ENCODE measurements at places on chromosomes 1 and 21.

DNA sequence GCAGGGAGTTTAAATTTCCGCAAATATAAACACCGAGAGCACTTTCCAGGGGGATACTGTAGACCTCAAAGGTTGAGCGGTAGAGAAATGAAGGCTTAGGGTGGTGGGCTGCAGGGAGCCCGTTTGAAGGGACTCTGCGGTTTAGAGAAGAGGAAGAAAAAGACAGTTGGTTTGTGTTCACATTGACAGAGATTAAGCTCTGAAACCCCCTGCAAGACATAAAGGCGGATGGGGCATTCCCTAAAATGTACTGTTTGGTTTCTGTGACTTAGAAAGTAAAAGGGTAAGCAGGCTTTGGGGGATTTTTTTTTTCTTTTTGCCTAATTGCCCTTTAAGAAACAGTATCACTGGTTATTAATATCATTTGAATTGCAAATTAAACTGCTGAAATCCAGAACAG is 1.3 kb downstream of the KAZN start:
- DNase-seq, result no peak

DNA sequence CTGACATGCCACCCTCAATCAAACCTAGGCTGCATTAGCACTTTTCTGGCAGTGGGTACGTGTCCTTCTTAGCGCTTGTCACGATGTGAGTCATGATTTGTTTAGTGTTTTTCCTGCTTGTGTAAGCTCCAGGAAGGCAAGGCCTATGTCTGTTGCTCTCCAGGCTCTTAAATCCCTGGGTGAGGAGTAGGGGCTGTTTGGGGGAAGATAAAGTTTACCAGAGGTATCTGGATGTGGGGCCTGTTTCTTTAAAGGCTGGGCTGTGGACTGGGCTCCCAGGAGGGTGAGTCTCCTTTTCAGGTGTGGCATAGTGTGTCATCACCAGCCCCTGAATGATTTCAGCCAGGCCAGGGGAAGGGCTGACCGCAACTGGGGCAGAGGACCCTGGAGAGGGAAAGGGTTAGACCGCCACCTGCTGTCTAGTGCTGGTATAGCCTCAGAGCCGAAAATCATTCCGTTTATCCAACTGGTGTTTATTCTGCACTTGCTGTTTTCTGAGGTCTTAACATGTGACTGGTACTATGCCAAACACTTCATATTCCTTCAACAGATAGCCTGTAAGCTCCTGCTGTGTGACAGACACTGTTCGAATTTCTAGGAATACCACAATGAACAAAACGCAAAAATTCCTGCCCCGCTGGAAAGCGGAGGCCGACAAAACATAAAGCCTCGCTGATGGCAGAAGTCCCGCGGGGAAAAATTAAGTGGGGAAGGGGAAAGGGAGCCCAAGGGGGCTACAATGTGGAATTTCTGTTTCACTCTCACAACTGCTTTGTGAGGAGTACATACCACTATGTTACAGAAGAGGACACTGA is 9.7 kb downstream of the SERINC2 start:
- DNase-seq, result peak; percentile 39

- DNase-seq, result no peak
These were observed 26.2 kb downstream of the ZMYND12 start for GRCh38 chr1:42429603-42430002.

GRCh38 chr1:6178751-6179563 is 1.2 kb downstream of the CHD5 start:
- no peak for DNase-seq

DNA sequence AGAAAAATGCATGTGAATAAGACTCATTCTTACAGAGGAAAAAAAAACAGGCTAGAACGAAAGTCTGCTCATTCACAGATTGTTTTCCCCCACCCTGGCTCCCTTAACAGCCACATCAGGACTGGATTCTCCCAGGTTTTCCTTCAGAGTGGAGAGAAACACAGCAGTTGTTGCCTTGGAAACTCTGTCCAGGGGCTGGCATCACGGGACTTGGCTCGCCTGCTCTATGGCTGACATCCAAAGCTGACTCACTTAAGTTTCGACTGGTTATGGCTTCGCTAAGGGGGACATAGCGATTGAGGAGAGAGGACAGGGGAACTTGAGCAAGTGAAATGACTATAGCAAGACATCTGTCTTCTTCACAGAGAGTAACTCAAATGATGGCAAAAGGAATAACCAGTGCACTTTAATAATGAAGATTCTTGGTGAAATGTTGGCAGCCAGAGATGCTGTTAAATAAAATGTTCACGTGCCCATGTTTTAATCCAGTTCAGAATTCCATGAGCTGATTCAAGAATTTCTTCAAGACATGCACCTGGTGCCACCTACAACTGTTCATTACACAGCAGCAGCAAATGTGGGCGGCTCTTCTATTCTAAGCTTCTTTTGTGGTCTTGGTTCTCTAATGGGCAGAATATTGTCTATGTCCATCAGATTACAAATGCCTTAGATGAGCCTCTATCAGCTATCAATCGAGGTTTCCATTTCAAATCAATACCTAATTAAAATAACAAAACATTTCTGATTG is 21.8 kb downstream of the MIS18A start:
- DNase-seq, result no peak

- DNase-seq, result no peak
These were observed 122.0 kb downstream of the BEND5 start for GRCh38 chr1:48654606-48655210.

- DNase-seq, result no peak
These were observed 87.5 kb upstream of the PLPPR4 start for GRCh38 chr1:99176753-99177152.

DNA sequence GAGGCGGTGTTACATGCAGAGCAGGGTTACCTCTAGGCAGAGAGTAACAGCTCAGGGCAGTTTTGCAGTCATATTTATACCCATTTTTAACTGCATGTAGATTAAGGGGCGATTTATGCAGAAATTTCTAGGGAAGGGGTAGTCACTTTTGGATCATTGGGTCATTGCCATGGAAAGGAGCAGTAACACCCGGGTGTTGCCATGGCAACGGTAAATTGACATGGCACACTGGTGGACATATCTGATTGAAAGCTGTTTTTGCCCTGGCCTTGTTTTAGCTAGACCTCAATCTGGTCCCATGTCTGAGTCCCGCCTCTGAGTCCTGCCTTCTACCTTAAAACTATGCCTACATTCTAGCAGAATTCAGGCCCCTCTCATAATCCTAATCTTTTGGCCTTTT is 11.8 kb upstream of the USP1 start:
- DNase-seq, result no peak

DNA sequence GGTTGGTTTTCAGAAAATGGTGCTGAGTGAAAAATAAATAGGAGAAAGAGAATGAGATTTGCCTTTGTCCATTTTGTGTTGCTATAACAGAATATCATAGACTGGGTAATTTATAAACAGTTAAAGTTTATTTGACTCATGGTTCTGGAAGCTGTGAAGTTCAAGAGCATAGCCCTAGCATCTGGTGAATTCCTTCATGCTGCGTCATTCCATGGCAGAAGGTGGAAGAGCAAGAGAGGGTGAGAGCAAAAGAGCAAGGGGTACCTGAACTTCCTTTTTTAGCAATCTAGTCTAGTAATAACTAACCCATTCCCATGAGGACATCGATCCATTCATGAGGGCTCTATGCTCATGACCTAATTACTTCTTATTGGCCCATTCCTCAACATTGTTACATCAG is 209.1 kb upstream of the ZP4 start:
- no peak for DNase-seq

DNA sequence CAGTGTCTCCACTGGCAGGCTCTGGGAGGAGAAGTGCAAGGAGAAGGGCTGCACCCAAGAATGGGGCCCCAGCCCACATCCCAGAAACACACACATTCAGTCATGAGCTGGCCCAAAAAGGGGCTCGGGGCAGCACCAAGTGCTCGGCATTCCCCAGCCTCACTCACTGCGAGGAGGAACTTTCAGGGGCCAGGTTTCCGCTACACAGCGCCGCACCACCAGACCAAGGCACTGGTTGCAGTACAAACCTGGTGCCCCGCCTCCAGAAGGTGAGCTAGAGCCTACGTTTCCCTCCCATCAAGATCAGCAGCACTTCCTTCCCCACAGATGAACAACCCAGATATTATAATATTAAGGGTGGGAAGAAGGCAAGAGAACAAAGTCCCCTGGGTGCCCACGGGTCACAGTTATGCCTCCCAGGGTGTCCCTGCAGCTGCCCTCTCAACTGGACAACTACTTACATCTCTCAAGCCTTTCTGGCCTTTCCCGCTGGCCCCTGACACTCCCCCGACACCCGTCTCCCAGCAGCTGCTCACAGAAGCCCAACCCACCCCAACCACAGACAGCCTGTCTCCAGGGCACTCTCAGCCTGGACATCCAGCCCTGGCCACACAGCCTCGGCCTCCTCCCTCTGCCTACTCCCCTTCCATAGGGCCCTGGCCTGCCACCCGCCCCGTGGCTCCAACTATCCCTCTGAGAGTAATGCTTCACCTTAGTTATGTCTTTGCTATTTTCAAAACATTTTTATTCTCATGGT is 3.8 kb downstream of the PBXIP1 start:
- DNase-seq, result no peak

GRCh38 chr1:201217851-201218250 is 27.2 kb downstream of the IGFN1 start:
- DNase-seq, result no peak

DNA sequence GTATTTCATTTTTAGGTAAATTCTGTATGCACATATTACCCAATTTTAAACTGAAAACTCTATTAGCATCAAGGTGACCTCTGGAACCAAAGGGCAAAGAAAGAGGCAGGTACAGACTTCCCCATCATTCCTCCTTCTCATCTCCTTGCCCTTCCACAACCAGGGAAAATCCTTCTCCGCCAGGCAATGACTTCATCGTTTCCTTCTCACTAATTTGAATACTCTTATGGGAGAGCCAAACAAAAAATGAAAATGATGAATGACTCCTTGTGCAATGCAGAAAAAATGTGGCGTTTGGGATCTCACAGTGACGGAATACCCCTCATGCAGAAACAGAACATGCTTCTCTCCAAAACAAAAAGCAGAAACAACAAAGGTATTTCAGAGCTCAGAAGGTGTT is 83.7 kb downstream of the HLCS start:
- DNase-seq, result no peak
